Stimulated activated CD4-positive, alpha-beta T cell treated with anti-CD3 and anti-CD28 coated beads, Interleukin-15, amount 100 ng/mL, for 24 hours (primary cell): ENCODE measurements at places on chromosomes 1 and 21.
A peak's percentile ranks its signal among the peaks of the same experiment; 100 is the strongest.

DNA sequence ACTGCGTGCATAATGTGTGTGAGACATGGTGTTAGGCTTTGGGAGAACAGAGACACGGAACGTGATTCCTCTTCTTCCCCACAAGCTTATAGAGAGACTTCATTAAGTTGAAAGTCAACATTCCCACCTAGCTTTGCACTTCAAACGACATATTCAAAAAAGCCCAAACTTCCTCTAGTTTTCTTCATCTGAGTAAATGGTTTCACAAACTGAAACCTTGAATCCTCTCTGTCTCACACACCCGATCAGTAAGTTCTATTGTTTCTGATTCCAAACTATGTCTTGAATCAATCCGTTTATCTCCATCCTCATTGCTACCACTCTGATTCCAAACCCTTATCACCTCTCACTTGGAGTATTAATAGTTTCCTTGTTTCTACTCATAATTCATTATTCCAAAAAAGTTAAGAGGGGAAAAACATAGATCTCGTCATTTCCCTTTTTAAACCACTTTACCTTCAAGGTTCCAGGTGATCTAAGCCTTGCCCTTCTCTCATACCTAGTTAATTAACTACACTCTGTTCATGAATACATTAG is 1.6 kb upstream of the METTL18 start:
- no peak for DNase-seq

DNA sequence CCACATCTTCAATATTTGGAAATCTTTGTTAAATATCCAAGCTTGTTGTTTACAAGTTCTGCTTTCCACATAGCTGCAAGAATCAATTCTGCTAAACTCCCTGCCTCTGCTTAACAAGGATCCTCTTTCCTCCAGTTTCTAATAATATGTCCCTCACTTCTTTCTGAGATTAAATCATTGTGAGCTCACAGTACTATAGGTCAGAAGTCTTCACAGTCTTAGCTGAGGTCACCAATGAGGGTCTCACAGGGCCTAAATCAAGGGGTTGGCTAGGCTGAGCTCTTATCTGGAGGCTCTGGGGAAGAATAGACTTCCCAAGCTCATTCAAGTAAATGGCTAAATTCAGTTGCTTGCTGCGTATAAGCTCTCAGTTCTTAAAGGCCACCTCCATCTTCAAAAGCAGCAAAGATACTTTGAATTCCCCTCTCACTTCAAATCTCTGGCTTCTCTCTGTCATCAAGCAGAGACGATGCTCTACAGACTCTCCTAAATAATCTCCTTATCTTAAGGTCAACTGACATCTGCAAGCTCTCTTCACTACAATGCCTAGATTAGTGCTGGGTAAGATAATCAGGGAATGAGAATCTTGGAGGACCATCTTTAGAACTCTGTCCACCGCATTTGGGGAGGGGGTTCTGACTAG is 175.3 kb downstream of the PLPPR4 start:
- no peak for DNase-seq

DNA sequence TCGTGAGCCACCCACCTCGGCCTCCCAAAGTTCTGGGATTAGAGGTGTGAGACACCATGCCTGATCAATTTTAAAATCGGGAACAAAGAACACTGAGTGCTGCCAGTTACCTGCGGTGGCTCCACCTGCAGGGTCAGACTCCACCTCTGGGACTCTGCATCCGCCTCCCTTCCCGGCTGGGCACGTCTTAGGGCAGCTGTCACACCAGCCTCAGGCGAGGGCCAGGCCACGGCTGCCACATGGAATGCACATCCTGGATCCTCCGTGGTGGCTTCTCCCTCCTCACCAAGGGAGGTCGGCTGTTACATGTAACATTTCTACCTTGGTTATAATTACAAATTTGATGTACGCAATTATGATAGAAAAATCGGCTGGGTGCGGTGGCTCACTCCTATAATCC is 5.9 kb upstream of the MXRA8 start:
- DNase-seq, result no peak

- no peak for DNase-seq
Observed at GRCh38 chr1:21318057-21318713, 27.9 kb upstream of the ECE1 start.

- no peak for DNase-seq
Observed at GRCh38 chr1:243488459-243489157, 232.8 kb downstream of the SDCCAG8 start.

- DNase-seq, result peak; percentile 25
Observed at GRCh38 chr1:31736675-31737074, 27.5 kb downstream of the ADGRB2 start.

DNA sequence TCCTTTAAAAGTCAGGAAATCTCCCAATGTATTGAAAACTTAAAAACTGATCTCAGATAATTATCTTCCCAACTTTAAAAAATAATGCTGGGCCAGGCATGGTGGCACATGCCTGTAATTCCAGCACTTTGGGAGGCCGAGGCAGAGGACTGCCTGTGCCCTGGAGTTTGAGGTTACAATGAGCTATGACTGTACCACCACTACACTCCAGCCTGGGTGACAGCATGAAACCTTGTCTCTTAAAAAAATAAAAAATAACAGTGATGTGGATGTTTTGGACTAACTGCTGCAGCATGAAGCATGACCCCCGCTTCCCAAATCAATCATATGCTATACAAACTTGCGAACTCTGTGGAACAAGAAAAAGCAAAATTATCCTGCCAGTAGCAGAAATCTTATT is 186.3 kb downstream of the RERE start:
- DNase-seq, result no peak

GRCh38 chr1:183593356-183593755 is 3.1 kb upstream of the NCF2 start:
- DNase-seq, result no peak

GRCh38 chr1:175540896-175541645 is 202.3 kb downstream of the TNR start:
- no peak for DNase-seq

DNA sequence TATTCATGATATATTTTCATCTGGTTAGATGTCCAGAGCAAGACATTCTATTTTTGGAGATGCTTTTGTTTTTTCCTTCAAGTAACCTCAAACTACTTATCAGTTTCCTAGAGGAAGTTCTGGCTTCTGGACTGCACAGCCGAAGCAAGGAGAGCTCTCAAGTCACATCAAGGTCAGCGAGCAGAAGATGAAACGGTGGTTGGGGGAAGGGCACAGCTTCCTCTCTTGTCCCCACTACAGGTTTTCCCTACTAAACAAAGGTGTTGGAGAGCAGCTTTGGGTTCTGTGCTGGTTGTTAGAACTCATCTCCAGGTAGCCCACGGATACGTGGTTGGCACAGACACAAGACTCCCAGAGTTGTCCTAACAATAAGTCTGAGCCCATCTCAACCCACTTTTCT is 5.1 kb upstream of the PLEKHO1 start:
- no peak for DNase-seq

DNA sequence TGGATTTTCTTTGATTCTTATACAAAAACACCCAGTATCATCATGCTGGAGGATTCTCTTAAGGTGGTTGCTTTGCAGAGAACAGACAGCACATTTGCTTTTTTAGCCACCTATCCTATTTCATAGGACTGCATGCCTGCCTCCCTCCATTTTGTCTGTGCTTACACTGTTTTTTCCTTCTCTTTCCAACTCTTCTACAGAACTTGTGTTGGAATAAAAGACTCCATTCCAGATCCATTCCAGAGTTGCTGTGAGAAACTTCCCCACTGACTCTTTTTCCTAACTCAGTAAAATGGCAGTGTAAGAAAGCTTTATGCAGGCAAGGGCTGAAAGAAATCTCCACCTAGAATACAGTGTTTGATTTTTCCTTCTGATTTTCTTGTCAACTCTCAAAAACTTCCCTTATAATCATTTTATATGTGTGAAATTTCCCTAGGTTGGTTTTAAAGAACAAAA is 5.2 kb upstream of the ARID1A start:
- no peak for DNase-seq

GRCh38 chr1:46757247-46757955 is 38.5 kb upstream of the EFCAB14 start:
- DNase-seq, result no peak

- no peak for DNase-seq
Observed at GRCh38 chr1:160432371-160432786, 32.0 kb downstream of the VANGL2 start.

DNA sequence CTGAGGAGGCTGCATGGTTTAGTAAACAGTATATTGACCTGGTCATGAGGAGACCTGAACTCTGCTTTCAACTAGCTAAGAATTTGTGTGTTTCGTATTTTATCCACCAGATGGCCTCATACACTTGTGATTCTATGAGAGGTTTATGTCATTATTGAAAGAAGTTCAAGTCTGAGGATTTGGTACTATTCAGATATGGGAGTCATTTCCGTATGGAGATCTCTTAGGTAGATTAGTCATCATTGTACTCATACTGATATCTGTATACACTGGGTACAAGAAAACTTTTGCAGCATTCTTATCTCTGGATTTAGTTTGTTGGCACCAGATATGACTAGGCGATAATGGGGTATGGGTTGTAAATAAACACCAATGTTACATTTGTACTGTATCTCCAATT is 26.6 kb downstream of the ATF6 start:
- DNase-seq, result no peak

DNA sequence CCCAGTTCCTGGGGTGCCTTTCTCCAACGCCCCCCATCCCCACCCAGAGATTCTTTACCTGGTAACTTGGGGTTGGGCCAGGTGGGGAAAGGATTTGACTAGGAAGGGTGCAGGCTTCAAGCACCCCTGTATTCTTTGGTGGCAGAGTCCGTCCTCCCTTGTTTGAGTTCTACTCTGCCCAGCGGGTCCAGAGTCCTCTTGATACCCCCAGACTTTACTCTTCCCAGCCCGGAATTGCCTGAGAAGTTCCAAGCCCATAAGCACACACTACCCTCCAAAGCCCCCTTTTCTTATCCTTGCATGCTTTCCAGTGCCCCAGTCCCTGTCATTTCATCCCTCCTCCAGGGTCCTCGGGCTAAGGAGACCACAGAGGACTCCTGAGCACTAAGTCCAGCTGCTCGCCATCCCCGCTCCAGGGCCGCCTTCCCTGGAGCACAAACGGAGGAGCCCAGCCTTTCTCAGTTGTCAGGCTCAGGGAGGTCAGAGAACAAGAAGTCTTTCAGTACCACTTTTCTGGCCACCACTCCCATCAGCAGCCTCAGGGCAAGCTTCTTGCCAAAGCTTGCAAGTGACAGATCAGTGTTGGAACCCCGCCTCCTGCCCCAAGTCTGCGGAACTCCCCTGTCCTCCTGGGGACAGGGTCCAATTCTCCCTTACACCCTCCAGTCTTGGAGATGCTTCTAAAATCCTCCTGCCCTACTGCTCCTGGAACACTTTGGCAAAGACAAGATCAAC is 12.2 kb downstream of the SLC45A3 start:
- no peak for DNase-seq

GRCh38 chr1:86429835-86430234 is 5.9 kb downstream of the CLCA2 start:
- DNase-seq, result no peak

GRCh38 chr21:42561762-42562650 is 48.4 kb downstream of the SLC37A1 start:
- no peak for DNase-seq

GRCh38 chr21:39686646-39687468 is 58.1 kb upstream of the IGSF5 start:
- DNase-seq, result no peak

- no peak for DNase-seq
Observed at GRCh38 chr1:41325801-41326200, 35.4 kb upstream of the FOXO6 start.

DNA sequence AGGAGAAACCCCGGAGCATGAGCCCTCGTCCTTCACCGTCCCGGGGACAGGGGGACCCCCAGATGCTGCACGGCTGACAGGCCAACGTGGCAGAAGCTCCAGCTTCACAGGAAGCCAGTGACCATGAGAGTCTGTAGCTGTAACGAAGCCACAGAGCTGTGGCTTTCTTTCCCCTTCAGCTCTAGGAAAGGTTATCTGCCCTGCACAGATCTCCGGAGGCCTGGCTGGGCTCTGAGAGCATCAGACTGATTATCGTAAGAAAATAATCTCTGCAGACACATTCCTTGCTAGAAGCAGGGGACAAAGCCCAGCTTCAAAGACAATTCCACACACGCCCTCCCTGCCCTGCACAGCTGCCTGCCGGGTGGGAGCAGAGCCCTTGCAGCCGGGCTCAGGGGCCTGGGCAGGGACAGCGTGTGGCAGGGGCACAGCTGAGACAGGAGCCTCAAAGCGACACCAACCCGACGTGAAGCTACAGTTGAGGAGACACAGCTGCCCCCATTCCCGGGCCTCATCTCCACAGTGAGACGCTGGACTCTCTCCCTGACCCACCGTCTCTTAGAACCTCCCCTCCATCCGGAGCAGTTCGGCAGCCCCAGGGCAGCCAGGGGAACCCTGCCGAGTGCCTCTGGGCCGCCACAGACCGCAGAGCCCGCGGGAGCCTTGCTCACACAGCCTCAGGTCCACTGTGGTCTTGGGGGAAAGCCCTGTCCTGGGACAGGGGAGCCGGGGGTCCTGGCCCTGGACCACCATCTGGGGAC is 30.6 kb downstream of the POFUT2 start:
- DNase-seq, result no peak

DNA sequence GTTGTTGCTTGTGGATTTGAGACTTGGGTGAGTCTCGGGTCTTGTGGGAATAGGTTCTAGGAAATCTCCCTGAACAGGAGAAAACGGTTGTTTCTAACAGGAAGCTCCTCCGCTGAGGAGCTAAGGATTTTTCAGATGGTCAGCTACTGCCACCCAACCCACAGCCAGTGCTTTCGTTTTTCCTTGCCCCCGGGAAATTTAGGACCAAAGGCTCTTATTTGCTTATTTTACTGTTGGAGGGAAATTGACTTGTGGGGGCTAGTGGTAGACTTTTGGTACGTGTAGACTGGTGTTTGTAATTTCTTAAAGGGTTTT is 792 bp downstream of the SNX7 start:
- no peak for DNase-seq

- DNase-seq, result peak; percentile 56
Observed at GRCh38 chr1:209850342-209850979, 22.7 kb downstream of the UTP25 start.

GRCh38 chr1:114892194-114892918 is 37.7 kb downstream of the SYCP1 start:
- DNase-seq, result no peak

- peak; percentile 79 for DNase-seq
Observed at GRCh38 chr1:148362626-148363438, 120.3 kb downstream of the PPIAL4G start.

DNA sequence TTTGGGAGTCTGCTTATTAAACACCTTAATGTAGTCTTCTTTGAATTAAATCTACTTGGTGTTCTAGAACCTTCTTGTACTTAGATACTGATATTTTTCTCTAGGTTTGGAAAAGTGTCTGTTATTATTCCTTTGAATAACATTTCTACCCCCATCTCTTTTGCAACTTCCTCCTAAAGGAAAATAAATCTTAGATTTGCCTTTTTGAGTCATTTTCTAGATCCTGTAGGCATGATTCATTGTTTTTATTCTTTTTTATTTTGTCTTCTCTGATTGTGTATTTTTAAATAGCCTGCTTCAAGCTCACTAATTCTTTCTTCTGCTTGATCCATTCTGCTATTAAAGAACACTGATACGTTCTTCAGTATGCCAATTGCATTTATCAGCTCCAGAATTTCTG is 155.9 kb upstream of the NEGR1 start:
- DNase-seq, result no peak

GRCh38 chr1:168271636-168272035 is 9.0 kb upstream of the TBX19 start:
- no peak for DNase-seq

- no peak for DNase-seq
Observed at GRCh38 chr1:40404670-40405462, 31.3 kb downstream of the SMAP2 start.

- DNase-seq, result no peak
Observed at GRCh38 chr1:39886757-39887231, 3.5 kb upstream of the TRIT1 start.

GRCh38 chr1:151134396-151134795 is 12.0 kb downstream of the SEMA6C start:
- no peak for DNase-seq
